ENCODE measurements at places on chromosomes 4 and X. TPM values are rescaled to one million over a fixed set of nuclear protein-coding genes. Genes with fewer than 3 reads are reported as not detected.

Gene SPACA5B
- not detected for total RNA-seq

Gene WDFY3
- 229 TPM for total RNA-seq

Gene FRMPD4
- total RNA-seq = 0.43 TPM

Gene KLHL4
- 4.7 TPM for total RNA-seq

Gene RBM46
- total RNA-seq = not detected

Gene MAGIX
- 15.2 TPM for total RNA-seq

Gene HSFX3
- not detected for total RNA-seq

Gene PNMA3
- total RNA-seq = 0.28 TPM

Gene PIR
- 8.3 TPM for total RNA-seq

- H3K4me3 ChIP-seq = no peak overlapping the region
- no peak for DNase-seq
- no peaks in the 10 kb centered on the region for H3K36me3 ChIP-seq
- peaks cover 11% of the 10 kb centered on the region for H3K4me1 ChIP-seq
These were observed 297.6 kb downstream of the INPP4B start for GRCh38 chr4:142548491-142548890.

DNA sequence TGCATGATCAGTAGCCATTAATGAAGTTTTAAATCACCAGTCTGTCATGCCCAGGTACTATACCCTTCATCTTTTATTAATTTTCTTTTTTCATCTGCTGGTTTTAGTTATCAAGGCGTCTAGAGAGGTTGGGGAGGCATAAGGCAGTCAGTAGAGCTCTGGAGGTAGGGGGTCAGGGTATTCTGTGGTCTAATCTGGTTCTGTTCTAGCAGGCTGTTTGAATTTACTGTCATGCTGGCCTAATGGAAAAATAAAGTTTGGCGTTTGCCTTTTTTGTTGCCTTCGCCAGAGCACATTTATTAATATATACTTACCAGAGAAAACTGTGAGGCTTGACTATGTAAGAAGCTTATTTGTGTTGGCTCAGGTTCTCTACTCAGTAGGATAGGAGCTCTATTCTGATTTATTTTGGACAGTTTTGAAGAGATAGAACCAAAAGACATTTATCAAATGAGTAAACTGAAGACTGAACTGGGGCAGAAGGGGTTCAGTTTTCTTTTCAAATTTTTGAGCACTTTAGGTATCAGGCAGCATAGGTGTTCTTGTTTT is 46.9 kb downstream of the TMEM131L start:
- no peak overlapping the region for H3K4me3 ChIP-seq
- no peaks in the 10 kb centered on the region for H3K27me3 ChIP-seq
- H3K4me1 ChIP-seq = peaks cover 12% of the 10 kb centered on the region

DNA sequence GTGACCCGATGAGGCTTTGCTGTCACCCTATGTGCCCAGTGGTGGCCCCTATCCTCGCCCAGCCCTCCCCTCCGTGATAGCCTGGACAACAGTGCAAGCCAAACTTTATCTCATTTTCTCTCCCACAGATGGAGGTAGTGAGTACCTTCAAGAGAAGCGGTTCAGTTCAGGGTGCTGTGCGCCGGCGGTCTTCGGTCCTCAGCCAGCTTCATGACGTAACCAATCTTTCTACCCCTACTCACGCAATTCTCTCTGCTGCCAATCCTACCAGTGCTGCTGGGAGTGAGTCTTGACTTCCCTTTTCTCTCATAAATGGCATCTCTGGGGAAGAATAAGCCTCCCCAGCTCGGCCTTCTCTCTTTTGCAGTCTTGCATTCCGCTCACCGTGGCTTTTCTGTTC is 29.5 kb downstream of the CCNQ start:
- H3K4me1 ChIP-seq = no peaks in the 10 kb centered on the region
- no peak for DNase-seq
- no peaks in the 10 kb centered on the region for H3K27me3 ChIP-seq
- H3K27ac ChIP-seq = no peak overlapping the region

DNA sequence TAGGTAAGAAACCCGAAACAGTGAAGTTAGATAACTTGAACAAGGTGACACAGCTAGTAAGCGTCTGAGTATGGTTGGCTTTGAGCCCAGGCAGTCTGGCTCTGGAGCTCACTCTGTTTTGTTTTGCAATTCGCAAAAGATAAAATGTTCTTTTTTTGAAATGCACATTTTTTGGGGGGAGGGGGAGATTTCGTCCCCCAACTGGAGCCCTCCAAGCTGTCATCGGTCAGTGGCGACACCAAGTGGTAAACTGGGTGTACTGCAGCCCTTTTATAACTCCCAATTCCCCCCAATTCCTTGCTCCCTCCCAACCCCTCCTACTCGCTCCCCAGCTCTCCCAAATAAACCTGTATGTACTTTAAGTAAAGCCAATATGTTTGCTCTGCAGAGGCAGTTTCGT is 2.8 kb upstream of the CLCN5 start:
- H3K27me3 ChIP-seq = no peaks in the 10 kb centered on the region
- no peak overlapping the region for H3K27ac ChIP-seq
- H3K36me3 ChIP-seq = no peaks in the 10 kb centered on the region

GRCh38 chrX:9825129-9825790 is 39.0 kb downstream of the SHROOM2 start:
- H3K4me1 ChIP-seq = peaks cover 7% of the 10 kb centered on the region
- H3K4me3 ChIP-seq = no peak overlapping the region
- no peaks in the 10 kb centered on the region for H3K36me3 ChIP-seq

DNA sequence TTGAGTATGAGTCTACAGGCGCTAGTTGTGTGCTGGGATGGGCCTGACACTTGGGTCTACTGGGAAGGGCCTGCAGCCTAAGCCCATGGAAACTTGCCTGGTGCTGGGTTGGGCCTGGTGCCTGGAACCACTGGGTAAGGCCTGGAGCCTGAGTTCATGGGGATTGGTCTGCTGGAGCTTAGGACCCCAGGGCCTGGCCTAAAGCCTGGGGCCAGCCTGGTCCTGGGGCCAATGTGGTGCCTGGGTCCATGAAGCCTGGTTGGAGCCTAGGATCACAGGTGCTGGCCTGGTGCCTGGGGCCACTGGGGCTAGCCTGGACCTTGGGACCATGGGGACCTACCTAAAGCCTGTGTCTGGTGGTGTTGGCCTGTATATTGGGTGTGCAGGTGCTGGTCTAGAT is 270.3 kb upstream of the GRIA3 start:
- no peak overlapping the region for H3K27ac ChIP-seq
- no peaks in the 10 kb centered on the region for H3K4me1 ChIP-seq
- no peaks in the 10 kb centered on the region for H3K27me3 ChIP-seq
- H3K4me3 ChIP-seq = no peak overlapping the region
- no peak for DNase-seq

GRCh38 chrX:65643531-65644052 is 23.9 kb upstream of the MSN start:
- DNase-seq = no peak
- no peak overlapping the region for H3K4me3 ChIP-seq
- H3K36me3 ChIP-seq = peaks cover 4% of the 10 kb centered on the region
- no peaks in the 10 kb centered on the region for H3K4me1 ChIP-seq

DNA sequence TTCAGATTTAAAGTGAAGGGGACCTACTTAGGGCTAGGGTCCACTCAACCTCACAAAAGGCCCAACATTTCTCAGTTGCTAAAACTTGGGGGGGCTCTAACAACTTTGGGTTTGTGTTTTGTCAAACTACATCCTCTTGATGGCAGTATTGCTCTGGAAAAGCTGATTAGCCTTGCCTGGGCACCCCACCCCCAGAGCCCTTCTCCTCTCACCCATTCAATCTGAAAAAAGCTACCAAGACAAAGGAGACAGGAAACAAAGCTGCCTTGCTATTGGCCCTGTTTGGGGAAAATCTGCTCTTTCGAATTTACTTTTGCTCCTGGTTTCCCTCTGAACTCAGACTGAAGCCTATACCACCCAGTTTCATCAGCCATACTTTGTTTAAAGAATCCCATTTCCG is 195.2 kb upstream of the STK26 start:
- H3K4me1 ChIP-seq = no peaks in the 10 kb centered on the region
- no peak overlapping the region for H3K4me3 ChIP-seq
- no peak overlapping the region for H3K27ac ChIP-seq
- DNase-seq = no peak
- H3K36me3 ChIP-seq = no peaks in the 10 kb centered on the region

DNA sequence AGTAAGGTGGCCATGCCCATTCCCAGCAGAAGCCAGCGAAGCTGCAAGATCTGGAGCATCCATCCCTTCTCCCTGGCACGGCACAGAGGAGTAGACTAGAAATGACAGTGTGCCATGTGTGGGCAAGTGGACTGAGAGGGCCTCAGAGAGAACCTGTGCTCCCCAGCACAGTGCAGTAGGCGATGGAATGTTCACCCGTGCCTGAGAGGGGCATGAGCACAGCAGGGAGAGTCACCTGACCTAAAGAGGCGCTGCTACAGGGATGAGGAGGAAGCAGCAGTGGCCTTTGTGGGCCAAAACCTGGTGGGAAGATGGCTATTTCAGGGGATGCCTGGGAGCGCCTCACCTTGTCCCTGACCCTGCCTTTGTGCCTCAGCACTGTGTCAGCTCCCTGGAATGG is 8.0 kb upstream of the CDKN2AIP start:
- DNase-seq = no peak
- H3K4me1 ChIP-seq = no peaks in the 10 kb centered on the region
- no peaks in the 10 kb centered on the region for H3K36me3 ChIP-seq
- no peak overlapping the region for H3K4me3 ChIP-seq

DNA sequence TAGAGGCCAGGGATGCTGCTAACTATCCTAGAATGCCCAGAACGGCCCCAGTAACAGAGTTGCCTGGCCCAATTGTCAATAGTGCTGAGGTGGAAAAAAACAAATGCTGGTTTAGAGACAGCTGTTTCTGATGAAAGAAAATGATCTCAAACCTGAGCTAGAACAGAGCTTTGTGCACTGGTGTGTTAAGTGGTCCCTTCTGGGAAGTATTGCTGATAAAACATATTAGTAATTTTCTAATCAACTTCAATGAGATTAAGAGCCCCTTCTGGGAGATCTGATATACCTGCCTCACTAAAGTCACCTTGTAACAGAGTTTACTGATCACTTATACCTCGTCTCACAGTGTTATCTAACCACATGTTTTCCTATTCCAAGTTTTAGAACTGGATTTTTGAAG is 42.1 kb downstream of the SMPX start:
- no peak for DNase-seq
- no peak overlapping the region for H3K27ac ChIP-seq
- H3K4me3 ChIP-seq = no peak overlapping the region
- H3K36me3 ChIP-seq = no peaks in the 10 kb centered on the region
- peaks cover 9% of the 10 kb centered on the region for H3K27me3 ChIP-seq
- no peaks in the 10 kb centered on the region for H3K4me1 ChIP-seq

DNA sequence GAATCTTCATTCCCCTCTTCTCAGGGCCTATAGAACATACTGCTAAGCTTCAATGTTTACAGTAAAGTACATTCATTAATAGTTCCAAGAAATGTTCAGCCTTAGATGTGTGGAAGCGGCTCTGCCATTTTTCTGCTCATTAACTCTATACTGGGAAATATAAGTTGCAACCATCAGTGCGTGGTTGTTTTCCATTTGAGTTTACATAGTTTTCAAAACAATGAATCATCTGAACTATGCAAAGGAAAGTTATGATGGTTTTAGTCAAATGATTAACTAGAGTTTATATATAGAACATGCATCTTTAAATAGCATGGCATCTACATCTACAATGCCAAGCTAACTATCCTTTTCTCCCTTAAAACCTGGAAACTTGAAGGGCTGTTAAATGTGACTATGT is 29.6 kb downstream of the LEF1 start:
- H3K4me3 ChIP-seq = no peak overlapping the region
- H3K27me3 ChIP-seq = no peaks in the 10 kb centered on the region
- no peaks in the 10 kb centered on the region for H3K36me3 ChIP-seq
- H3K4me1 ChIP-seq = peaks cover 3% of the 10 kb centered on the region
- no peak for DNase-seq

GRCh38 chr4:143348233-143349077 is 11.8 kb downstream of the GAB1 start:
- no peak overlapping the region for H3K27ac ChIP-seq
- H3K4me1 ChIP-seq = peaks cover 44% of the 10 kb centered on the region
- no peaks in the 10 kb centered on the region for H3K27me3 ChIP-seq
- no peaks in the 10 kb centered on the region for H3K36me3 ChIP-seq

DNA sequence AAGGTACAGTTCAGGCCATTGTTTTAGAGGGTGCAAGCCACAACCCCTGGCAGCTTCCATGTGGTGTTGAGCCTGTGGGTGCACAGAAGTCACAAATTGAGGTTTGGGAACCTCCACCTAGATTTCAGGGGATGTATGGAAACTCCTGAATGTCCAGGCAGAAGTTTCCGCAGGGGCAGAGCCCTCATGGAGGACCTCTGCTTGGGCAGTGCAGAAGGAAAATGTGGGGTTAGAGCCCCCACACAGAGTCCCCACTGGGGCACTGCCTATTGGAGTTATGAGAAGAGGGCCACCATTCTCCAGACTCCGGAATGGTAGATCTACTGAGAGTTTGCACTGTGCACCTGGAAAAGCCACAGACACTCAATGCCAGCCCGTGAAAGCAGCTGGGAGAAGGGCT is 242.0 kb upstream of the ACTRT1 start:
- no peaks in the 10 kb centered on the region for H3K27me3 ChIP-seq

- no peaks in the 10 kb centered on the region for H3K27me3 ChIP-seq
- H3K36me3 ChIP-seq = no peaks in the 10 kb centered on the region
- no peak overlapping the region for H3K27ac ChIP-seq
- DNase-seq = peak; percentile 66
These were observed 756.1 kb downstream of the SH3BGRL start for GRCh38 chrX:81957900-81958545.

DNA sequence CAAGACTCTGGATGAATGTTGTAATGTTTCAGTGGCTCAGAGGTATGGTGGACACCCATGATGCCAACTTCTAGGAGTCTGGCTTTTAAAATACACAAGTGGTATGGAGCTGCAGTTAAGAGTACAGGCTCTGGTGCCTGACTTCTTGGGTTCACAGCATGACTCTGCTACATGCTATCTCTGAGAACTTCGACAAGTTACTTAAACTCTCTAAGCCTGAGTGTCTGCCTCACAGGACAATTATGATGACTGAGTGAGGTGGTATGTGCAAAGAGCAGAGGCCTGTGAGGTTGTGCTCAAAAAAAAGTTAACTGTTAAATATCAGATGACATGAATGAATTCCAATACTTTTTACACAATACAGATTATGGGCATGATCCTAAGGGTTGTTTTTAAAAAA is 90.9 kb upstream of the SRD5A3 start:
- no peak overlapping the region for H3K27ac ChIP-seq

DNA sequence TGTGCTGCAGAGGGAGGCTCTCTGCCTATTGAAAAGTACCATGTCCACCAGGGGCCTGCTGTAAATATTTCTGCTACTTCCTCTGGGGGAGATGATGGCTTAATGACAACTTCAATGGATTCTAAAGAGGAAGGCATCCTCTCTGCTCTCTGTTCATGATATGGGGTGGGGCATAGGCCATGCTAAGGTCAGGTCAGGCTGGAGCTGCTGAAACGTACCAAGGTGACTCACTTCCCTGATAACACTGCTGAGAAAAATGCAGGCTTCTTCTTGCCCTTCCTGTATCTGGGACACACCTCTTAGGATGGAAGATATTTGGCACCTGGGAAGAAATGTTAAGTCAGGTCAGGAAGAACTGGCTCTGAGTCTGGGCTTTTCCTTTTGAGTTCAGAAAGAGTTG is 31.5 kb downstream of the HS3ST1 start:
- DNase-seq = no peak
- H3K27me3 ChIP-seq = no peaks in the 10 kb centered on the region
- H3K4me1 ChIP-seq = no peaks in the 10 kb centered on the region
- no peaks in the 10 kb centered on the region for H3K36me3 ChIP-seq
